Osteocyte (in vitro differentiated cells): ENCODE measurements at places on chromosomes 5 and 9.

- no peak for DNase-seq
Measured at GRCh38 chr9:70491426-70492318, 77.2 kb upstream of the KLF9 start.

GRCh38 chr5:1743061-1743768 lies 56.4 kb downstream of the MRPL36 start:
- peak; percentile 72 for DNase-seq

GRCh38 chr5:94442991-94443390 lies 175.4 kb downstream of the KIAA0825 start:
- DNase-seq, result no peak

DNA sequence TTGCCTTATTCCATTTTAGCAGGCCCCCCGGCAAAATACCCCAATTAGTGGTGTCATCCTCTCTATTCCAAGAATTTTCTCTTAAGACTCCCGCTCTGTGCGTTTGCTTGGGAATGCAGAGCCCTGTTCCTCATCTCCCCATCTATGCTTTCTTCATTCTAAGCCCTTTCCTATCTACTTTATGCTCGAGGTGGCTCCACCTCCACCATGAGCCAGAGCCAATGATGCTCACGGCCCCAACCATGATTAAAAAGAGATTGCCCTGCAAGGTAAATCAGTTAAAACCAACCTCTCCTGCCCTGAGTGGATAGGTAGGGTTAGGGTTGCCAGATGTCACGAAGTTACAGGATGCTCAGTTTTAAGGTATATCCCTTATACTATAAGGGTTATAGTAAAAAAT lies 677 bp upstream of the TXNDC15 start:
- no peak for DNase-seq

DNA sequence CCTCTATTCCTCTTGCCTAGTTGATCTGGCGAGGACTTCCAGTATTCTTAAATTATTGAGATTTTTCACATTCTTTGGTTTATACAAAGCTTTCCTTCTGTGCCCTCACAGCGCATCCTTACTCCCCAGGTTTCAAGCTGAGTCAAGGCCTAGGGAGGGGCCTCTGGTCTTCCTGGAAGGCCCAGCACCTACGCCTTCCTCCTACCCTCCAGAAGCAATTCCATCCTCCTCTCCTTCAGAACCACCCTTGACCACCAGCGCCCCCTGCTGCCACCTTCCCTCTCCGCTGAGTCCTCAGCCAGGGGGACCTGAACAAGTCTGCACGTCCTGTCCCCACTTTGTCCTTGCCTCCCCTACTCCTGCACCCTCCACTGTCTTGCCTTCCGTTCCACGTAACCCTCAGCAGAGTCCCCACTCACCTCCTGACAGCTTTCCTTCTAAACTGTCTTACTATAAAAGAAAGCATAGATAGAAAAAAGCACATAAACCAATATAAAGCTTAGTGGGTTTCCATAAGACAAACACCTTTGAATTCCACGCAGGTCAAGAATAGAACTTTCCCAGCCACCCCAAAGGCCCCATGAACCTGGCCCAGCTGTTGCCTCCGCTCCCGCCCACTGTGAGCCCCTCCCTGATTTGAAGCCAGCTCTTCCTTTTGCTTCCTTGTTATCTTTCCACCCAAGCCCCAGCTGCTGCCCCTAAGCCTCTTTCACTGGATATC lies 63.0 kb upstream of the CTSL start:
- no peak for DNase-seq

- DNase-seq, result no peak
Measured at GRCh38 chr9:90904706-90905478, 103.3 kb downstream of the SYK start.

GRCh38 chr9:114487607-114488300 lies 17.5 kb downstream of the WHRN start:
- DNase-seq, result no peak
